ENCODE measurements at places on chromosomes 1 and 21.

DNA sequence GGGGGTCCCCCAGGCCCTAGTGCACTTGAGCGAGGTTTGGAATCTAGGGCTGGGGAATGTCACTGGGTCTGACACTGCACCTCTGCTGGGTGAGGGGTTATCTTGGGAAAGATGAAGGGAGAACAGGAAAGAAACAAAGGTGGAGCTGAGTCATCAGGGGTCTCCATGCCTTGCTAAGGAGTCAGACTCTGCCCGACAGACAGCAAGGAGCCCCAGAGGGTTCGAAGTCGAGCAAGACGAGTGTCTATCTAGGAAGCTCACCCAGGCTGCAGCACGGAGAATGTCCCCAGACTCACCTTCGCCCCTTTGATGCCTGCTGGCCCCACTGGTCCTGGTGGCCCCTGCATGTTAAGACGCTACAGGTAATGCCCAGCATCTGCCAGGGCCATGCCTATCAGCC lies 18.0 kb downstream of the COL16A1 start:
- DNase-seq, result no peak

GRCh38 chr21:33950431-33951079 lies 35.0 kb upstream of the ATP5PO start:
- no peak for DNase-seq

DNA sequence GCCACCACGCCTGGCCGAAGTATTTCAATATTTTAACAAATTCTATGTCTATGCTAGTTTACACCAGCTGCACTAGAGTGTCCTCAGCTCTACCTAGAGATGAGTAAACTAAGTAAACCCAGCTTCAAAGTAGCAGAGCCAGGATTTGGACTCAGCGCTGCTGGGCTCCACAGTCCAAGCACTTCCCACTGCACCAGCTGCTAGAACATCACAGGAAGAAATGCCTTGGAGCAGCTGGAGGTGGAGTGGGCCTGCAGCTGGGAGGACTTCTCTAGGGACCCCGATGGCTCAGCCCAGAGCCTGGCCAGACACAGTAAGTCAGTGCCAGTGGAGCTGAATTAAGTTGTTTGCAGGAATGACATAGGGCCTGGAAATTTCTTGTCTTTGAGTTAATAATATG lies 10.2 kb upstream of the SMIM12 start:
- DNase-seq, result no peak

DNA sequence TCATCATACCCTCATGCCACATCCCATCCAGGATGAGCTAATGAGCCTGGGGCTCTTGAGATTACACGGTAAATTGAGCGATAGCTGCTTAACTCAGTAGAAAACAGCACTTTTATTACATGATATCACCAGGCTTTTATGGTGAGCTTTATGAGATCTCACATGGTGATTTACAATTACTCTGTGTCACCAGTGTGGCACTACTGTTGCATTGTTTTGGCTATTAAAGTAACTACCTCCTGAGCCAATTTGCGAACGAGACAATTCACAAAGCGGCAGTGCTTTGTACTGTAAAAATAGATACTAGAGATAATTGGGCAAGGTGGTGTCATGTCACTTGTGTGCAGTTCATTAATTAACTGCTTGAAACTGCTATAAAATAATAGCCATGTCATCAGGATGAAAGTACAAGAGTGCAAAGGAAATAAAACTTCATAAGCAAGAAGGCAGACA lies 767.7 kb upstream of the ADGRL2 start:
- DNase-seq, result peak; percentile 90

DNA sequence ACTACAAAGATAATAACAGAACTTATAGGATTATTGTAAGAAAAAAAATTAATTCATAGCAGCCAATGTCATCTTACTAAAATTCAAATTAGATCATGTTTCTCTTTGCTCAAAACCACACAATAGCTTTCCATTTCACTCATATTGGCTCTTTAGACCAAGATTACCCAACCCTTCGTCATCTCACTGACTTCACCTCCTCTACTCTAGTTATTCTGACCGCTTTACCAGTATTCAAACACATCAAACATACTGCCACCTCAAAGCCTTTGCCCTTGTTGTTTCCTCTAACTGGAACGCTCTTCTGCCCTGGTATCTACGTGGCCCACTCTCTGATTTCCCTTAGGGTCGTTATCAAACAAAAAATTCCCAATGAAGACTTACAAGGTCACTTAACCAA lies 1.7 kb downstream of the ANGPTL3 start:
- no peak for DNase-seq

- DNase-seq, result no peak
Measured at GRCh38 chr21:37407719-37408420, 41.3 kb downstream of the DYRK1A start.

DNA sequence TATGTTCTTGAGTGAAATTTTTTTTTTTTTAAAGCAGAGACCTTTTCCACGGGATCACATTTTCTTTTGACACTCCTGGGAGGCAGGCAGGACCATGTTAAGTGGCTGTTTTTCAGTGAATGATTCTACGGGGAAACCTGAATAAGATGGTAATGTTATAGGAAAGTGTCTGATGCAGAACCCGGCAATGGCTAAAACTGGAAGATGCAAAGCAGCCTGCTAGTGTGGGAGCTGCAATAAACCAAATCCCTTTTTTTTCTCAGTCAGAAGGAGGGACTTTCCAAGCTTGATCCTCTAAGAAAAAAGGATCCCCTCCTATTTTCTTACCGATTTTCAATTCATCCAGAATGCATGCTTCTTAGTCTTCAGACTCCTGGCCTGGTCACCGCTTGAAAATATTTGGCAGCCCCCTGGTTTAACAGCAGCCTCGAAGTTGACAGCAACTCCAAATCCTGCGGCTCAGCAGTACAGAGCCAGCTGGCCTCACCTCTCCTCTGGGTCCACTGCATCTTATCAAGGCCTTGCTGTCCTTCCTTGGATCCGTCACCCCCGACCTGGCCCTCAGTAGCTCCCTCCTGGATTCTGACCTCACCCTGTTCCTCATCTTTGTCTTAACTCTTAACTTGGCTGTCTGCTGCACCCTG lies 5.6 kb downstream of the MX2 start:
- DNase-seq, result no peak

- no peak for DNase-seq
Measured at GRCh38 chr1:201226178-201226514, 35.5 kb downstream of the IGFN1 start.

GRCh38 chr1:84264961-84265360 lies 36.5 kb upstream of the SAMD13 start:
- DNase-seq, result no peak

GRCh38 chr1:151790940-151791651 lies 796 bp upstream of the TDRKH start:
- DNase-seq, result peak; percentile 53

DNA sequence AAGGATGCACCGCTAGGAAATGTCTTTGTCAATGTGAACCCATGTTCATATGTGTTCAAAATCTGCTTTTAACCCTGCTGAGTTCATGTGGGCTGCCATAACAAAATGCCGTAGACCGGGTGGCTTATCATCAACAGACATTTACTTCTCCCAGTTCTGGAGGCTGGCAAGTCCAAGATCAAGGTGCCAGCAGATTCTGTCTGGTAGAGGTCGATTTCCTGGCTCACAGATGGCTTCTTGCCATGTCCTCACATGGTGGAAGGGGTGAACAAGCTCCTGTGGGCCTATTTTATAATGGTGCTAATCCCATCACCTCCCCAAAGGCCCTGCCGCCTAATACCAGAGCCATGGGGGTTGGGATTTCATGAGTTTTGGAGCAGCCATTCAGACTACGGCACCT lies 4.6 kb upstream of the CDCP2 start:
- no peak for DNase-seq

- DNase-seq, result no peak
Measured at GRCh38 chr1:38693031-38693430, 166.5 kb downstream of the RRAGC start.

GRCh38 chr1:61138921-61139774 lies 56.8 kb downstream of the NFIA start:
- DNase-seq, result no peak

DNA sequence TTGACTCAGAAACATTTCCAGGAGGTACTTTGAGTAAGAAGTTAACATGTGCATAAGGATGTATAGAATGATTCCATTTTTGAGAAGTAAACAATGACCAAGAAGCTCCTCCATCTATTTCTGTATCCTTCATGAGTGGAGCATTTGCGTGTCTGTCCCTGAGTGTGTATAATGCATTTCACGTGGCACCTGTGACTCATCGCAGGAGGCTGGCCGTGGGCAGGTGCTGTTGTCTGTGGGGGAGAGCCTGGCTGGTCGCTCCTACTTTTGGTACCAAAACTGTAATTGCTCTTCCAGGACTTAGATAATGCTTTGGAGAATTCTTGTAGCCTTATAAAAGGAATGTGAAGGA lies 16.5 kb downstream of the SLC37A1 start:
- DNase-seq, result no peak

DNA sequence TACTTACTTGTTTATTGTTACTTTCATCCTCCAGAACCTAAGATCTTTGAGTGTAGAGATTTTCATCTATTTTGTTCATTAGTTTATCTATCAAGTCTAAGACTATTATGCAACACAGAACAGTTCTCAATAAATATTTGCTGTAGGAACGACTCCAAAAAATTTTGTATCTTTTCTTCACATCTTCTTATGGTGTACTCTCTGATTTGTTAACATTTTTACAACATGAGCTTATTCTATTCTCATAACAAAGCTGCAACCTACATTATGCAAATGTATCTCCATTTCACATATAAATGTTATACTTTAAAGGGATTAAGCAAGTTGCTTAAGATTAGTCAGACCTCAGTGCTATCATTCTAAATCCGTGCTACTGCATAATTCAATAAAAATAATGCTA lies 514.2 kb upstream of the ZP4 start:
- no peak for DNase-seq

DNA sequence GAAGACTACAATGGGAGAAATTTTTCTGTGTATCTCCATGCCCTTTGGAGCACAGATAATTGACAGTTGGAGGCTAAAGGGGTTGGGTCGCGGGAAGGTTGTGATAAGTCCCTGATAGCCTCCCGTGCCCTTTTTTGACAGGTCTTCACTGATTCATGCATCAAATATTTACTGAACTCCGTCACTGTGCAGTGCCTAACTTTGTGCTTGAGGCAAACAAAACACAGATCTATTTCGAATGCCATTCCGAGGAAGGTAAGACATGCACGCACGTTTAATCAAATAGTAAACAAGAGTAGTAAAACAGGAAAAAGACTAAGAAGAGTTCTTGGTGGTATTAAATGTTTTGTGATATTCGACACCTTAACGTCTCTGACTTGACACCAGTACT lies 494 bp upstream of the PIP5K1A start:
- DNase-seq, result no peak
